ENCODE measurements at places on chromosomes 12 and 14.

GRCh38 chr12:95626854-95627253 lies 75.6 kb upstream of the USP44 start:
- no peak for DNase-seq

- DNase-seq: no peak
Observed at GRCh38 chr14:39568809-39569538, 136.7 kb upstream of the FBXO33 start.

- no peak for DNase-seq
Observed at GRCh38 chr12:110379197-110379596, 24.3 kb downstream of the ANAPC7 start.

DNA sequence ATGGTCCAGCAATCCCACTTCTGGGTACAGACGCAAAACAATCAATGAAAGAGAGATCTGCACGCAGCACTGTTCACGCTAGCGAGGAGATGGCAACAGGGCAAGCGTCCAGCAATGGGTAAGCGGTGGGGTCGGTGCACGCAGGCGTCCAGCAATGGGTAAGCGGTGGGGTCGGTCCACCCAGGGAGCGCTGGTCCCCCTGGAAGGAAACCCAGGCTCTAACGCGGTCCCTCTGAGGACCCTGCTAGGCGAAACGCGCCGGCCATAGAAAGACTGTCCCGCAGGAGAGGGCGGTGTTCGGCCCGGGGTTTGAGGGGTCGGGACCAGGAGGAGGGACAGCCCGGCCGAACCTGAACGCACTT lies 618 bp upstream of the PGAM5 start:
- DNase-seq: no peak

DNA sequence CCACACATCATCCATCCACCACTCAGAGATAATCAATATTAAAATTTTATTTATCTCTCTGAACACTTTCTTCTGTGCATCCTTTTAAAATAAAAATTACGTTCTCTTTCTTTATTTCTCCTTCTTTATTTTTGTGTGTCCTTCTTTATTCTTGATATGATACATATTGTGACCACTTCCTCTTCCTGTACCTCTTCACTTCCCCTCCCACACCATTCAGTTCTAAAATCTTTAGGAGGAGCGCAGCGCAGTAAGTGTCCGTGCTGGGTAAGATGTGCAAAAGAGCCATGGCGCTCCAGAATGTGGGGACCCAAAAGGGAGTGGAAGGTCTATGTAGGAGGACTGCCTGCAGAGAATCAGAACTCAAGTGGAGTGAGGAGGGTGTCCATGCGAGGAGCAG lies 256.7 kb downstream of the ITPR2 start:
- DNase-seq: no peak

- no peak for DNase-seq
Observed at GRCh38 chr12:90519285-90519684, 435.7 kb downstream of the CCER1 start.

DNA sequence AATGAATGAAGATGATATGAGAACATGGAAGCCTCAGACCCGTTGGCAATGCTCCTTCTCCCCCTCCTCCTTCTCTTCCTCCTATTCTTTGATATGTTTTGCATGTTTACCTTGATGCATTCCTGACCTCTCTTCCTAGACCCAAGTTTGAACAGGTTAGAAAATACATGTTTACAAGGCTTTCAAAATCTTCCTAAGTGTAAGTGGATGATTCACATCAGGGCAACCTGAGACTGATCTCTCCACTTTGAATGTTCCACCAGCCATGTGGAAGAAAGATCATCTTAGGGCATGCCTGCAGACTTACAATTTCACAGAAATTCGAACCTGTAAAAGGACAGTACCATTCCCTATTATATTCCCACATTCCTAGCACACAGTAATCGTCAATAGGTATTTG lies 18.0 kb upstream of the LDHB start:
- DNase-seq: no peak

- no peak for DNase-seq
Observed at GRCh38 chr12:132020292-132020691, 70.5 kb downstream of the EP400 start.

GRCh38 chr12:67211029-67211428 lies 58.1 kb upstream of the CAND1 start:
- no peak for DNase-seq

- DNase-seq: no peak
Observed at GRCh38 chr12:51910168-51910567, 2.9 kb downstream of the ACVRL1 start.

- DNase-seq: no peak
Observed at GRCh38 chr14:75150150-75150549, 23.3 kb upstream of the NEK9 start.

DNA sequence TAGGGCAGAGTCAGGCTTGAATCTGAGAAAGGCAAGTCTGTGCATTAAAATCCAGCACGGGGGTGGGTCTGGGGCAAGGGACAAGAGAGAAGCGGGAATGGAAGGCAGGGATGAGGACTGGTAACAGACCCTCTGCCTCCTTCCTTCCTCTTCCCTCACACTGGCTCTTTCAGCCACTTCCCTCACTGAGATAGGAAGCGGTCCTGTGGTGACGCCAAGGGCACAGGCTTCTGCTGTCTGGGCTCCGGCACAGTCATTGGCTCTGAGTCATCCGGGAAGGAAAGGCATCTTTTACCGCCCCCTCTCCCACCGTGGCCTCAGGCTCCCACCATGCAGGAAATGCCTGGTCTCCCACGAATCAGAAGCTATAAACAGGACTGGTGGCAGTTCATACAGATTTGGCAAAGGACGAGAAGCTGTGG lies 70.2 kb downstream of the ETV6 start:
- DNase-seq: peak; percentile 20

DNA sequence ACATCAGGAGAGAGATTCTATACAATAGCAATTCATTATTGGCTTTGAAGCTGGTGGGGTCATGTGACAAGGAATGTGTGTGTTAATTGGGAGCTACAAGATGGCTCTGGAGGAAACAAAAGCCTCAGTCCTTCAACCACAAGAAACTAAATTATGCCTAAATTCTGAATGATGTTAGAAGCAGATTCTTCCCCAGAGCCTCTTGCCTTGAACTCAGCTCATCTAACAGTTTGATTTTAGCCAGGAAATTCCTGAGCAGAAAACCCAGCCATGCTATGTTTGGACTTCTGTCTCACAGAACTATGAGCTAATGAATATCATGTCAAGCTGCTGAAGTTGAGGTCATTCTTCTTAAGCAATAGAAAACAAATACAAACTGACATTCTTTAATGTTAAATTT lies 274.7 kb downstream of the SLC6A15 start:
- no peak for DNase-seq

DNA sequence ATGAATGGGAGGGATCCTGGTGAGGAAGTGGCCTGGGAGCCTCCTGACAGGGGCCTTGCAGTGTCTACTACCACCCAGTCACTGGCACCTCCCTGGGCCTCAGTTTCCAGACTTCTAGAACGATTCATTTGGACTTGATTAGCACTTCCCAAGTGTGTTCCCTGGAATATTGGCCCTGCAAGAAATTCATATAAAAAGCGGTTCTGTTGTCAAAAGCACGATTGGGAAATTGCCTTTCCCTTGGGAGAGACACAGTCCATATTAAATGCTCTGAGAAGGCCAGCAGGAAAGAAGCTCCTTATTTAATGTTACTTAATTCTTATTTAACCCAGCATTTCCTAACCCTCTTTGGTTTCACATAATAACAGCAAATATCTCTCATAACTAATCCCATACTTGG lies 61.9 kb downstream of the DRAM1 start:
- DNase-seq: no peak

DNA sequence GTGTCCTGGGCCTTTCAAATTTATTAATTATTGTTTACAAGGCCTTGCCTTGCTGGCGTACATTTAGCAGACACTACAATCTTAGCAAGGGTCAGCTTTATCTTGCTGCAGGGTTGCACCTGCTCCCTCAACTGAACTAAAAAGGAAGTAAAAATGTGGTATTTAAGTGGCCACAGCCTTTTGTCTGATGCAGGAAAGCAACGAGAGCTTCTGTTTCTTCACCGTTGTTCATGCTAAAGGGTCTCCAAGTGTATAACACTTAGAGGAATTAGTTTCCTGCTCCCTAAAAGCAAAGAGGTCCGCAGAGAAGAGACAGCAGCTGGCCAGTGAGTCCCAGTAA lies 62.8 kb upstream of the EGLN3 start:
- no peak for DNase-seq

- no peak for DNase-seq
Observed at GRCh38 chr14:54348001-54348611, 48.7 kb upstream of the CDKN3 start.

GRCh38 chr14:77580964-77581505 lies 35.4 kb downstream of the SPTLC2 start:
- DNase-seq: no peak

DNA sequence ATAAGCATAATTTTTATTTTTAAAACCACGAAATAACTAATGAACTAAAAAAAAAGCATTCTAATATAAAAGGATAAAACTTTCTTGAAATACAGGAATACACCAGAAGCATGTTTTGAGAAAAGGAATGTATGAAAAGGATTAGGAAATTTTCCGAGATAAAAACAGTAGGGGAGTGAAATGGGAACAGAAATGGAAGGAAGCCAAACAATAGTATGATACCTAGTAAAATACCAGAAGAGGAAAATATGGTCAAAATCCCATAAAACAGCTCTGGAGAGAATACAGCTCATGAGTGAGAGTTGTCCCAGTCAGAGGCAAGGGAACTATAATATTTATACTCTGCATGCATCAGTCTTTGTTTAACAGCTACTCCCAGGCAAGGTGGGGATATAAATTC lies 1016.2 kb downstream of the SLC6A15 start:
- DNase-seq: no peak

DNA sequence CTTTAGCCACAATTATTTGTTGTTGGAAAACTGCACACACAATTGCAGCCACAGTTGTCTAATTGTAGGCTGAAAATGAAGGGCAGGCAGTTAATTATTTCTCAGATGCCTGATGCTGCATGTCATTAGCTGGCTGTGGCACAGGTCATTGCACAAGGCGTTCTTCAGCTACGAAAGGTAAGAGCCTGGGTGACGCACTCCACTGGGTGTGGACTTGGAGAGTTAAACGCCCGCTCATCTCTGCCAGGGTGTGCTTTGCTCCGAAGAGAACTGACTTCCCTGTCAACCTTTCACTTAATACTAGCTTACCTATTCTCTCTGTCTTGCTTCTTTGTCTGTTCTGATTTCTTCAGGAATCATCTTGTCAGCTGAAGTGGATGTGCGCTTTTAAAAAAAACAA lies 91.4 kb upstream of the CPM start:
- DNase-seq: no peak

GRCh38 chr14:78308079-78308478 lies 137.9 kb downstream of the NRXN3 start:
- no peak for DNase-seq

- no peak for DNase-seq
Observed at GRCh38 chr14:37643701-37644100, 48.3 kb downstream of the TTC6 start.

DNA sequence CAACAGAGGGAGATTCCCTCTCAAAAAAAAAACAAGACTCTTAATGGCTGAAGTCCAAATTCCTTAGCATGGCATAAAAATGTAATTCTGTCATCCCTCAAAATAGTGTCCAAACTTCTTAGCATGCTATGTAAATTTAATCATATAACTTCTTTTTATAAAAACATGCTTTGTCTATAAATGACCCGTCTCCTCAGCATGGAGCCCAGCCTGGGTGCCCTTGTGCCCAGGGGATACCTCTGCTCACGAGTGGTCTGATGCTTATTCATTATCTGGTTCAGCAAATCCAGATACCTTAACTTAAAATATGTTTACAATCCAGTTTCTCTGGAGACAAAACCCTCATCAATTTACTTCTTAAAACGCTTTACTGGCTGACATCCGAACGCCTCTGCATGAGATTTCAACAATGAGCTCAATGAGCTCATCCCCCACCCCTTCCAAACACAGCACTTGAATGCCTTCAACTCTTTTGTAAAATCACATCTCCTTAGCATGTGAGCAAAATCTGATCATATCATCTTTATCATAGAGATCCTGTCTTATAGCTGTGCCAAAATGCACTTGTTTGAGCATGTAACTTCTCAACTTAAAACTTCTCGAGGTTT lies 15.7 kb downstream of the RTL1 start:
- no peak for DNase-seq

DNA sequence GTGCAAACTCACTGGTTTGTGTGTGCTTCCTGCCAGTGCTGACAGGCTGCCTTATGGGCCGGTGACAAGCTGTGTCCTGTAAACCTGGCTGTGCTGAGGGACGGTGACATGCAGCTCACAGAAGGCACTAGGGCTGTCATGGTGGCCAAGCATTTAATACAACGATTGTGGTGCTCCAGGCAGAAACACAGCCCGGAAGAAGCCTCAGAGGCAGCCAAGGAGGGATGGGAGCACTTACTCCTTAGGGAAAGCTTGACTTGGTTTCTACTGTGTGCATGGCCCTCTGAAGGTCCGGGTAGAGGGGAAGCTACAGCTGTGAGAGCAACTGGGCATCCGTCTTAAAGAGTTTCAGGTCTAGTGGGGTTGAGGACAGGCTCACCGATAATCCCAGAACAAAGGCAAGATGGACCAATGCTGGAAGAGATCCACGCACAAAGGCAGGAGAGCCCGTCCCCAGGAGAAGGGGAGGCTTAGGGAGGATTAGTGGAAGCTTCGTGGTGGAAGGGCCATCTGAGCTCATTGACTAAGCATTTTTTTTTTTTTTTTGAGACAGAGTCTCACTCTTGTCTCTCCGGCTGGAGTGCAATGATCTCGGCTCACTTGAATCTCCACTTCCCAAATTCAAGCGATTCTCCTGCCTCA lies 10.7 kb upstream of the MCRS1 start:
- DNase-seq: no peak

GRCh38 chr12:51771008-51771407 lies 77.5 kb downstream of the FIGNL2 start:
- DNase-seq: no peak

DNA sequence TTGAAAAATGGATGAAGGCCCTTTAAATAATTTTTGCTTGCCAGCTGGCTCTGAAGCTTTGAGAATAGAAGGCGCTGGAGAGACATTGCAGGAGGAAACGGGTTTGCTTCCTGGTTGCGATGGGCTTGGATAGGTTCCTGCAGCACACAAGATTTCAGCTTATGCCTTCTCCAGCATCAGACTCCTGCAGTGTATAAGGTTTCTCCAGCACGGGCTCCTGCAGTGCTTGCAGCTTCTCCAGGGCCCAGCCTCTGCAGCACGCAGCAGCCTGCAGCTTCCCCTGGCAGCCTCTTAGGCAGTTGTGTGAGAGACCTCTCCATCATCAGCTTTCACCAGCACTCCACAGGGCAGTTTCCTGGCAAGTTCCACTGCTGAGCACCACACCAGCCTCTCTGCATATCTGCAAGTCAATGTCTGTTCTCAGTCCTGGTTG lies 78.7 kb upstream of the ZDHHC17 start:
- DNase-seq: no peak

GRCh38 chr12:117026343-117026742 lies 72.9 kb downstream of the TESC start:
- DNase-seq: no peak

Data from activated naive CD4-positive, alpha-beta T cell treated with anti-CD3 and anti-CD28 coated beads, Interleukin-2, amount 50 U/mL, for 16 hours (primary cell).